ENCODE measurements at places on chromosomes 16 and 17.

GRCh38 chr17:8069587-8069860 is 18.0 kb downstream of the ALOX12B start:
- no peak for DNase-seq

GRCh38 chr17:49965524-49965909 is 3.5 kb upstream of the DLX4 start:
- DNase-seq: no peak

DNA sequence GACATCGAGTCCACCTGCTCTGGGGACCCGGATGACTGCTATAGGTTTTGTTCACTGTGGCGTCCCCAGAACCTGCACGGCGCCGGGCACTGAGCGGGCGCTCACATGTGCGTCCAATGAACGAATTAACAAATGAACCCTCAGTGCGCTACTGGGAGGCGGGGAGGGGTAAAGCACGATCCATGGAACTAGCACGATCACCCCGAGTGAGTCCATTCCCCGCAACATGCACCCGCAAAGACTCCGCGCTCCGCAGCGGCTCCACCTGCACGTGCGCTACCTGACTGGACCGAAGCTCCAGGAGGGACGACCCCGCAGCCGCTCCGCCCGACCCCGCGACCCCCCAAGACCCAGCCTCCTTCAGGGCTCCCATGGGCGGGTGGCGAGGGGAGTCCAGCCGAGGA is 491 bp downstream of the TRAP1 start:
- peak; percentile 24 for DNase-seq

DNA sequence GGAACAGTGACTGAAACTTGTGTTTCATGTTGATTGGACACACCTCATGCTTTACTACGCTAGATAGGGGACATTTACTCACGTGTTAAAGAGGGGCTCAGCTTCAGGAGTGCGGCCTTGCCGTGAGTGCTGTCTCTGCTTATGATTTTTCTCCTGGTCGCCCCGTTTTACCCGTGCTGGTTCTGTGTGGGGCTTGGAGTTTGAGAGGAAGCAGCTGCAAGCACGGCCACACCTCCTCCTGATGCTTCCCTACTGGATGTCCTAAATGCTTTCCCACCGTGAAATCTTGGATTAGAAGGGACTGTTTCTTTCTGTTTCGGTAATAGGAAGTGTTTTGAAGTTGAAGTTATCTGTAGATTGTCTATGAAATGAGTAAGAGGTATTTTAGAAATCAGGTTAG is 54.0 kb upstream of the ZNF750 start:
- DNase-seq: peak; percentile 24

GRCh38 chr17:77328823-77329740 is 188.3 kb downstream of the SEC14L1 start:
- no peak for DNase-seq

DNA sequence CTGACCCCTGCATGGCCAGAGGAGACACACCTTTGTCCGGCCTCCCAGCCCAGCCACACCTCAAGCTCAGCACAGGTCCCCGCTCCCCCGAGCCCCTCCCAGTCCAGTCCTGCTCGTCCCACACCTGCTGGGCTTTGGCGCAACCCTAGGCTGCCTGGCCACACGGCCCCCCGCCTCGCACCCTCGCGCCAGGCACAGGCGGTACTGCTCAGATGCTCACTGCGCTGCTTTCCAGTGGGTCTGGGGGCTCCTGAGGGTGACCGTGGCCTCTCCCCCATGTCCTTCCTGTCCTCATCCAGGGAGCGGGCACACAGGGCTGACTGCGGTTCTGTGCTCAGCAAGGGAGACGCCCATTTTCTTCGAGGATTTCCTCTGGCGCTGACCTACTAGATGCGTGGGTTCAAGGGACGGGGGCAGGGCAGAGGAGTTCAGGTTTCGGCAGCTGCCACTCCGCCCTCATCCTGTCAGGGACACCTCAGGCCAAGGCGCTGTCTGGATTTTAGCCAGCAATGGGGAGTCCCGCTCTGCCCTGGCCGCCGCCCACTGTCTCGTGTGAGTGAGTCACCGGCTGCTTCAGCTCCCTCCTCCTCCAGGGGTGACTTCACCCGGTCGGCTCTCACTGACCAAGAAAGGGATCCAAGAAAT is 118.0 kb upstream of the ZNF469 start:
- peak; percentile 98 for DNase-seq

DNA sequence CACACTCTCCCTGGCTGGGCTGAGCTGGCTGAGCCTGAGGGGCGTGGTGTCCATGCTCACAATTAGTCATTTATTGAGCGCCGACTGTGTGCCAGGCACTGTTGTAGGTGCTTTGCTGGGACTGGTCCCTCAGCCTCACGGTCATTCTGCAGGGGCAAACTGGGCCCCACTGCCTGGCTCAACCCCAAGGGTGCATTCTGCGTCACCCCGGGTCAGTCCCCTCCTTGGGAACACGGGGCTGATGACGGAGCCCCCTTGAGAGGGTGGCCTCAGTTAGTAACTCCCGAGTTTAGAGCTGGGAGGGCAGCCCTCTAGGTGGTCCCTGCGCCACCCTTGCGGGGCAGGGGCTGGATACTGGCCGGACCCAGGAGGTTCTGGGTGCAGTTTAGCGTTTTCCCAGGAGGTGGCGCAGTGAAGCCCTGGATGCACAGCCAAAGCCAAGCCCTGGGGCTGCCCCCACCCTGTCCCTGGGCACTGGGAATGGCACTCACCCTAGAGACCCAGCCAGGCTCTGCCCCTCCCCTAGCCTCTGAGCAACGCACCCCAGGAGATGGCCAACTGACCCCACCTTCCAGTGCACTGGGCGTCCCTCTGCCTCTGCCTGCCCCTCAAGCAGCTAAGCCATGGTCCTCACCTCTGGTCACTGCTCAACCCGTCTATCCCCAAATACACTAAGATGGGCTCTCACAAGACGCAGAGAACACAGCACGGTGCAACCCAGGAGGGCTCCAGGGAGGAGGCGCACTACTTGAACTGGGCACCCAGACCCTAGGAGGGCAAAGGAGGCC is 243.2 kb upstream of the GSE1 start:
- peak; percentile 54 for DNase-seq

DNA sequence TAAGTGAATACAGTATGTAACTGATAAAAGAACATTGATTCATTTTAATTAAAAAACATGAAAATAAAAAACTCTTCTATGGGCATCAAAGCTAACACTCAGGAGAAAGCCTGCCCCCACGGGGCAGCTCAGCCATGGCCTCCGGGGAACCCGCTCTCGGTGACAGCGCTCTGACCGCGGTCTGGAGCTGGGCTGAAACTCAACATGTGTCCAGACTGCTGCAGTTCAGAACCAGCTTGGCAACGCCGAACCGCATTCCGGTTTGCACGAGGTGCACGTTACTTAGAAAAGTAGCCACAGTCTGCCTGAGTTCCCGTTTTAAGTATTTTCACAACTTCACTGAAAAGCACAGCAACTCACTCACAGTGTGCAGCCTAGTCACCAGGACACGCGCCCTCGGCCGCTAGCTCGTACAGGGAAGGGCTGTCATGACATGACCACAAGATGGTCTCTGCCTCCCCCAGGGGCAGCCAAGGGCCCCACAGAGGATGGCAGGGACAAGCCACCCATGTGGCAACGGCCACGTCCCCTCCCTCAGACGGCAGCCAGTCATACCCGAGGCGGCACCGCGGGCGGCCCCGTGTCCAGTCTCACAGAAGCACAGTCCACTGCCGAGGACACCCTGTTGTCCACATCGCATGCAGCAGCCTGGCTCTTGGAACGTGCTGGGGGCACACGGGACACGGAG is 77.1 kb upstream of the METRNL start:
- DNase-seq: no peak

DNA sequence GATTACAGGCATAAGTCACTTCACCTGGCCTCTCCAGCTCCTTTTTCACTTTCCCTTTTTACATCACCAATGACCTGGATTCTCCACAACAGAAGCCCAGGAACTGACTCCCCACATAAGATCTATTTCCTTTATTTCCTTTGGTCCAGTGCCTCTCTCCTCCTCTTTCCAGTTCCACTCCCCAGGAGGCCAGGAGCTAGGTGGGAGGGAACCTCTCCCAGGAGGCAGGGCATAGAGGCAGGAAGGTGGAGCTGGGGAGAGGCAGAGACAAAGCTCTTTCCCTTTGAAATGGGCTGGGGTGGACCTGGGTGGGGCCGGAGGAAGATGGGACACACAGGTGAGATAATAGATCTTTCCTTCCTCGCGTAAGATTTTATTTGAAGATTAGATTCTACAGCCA is 318.3 kb upstream of the TNRC6C start:
- no peak for DNase-seq

DNA sequence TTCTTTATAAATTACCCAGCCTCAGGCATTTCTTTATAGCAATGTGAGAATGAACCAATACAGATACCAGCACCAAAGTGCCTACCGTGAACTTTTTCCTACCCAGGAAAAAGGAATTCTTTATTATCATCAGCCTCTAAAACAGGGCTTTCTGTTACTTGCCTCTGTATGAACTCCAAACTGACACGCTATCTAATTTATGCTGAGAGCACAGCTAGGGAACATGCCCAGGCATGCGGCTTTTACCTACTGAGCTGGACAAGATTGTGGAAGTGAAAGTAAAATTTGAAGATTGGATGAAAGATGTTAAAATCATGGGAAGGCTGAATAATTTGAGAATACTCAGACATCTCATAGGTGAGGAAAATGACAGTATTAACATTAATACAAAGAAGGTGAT is 24.4 kb upstream of the ADCY9 start:
- DNase-seq: peak; percentile 62
